ENCODE measurements at places on chromosomes 3 and 15.

GRCh38 chr3:178787960-178788359 is 251.7 kb downstream of the KCNMB2 start:
- DNase-seq, result no peak

- no peak for DNase-seq
Observed at GRCh38 chr15:42919308-42919707, 1.3 kb downstream of the TTBK2 start.

DNA sequence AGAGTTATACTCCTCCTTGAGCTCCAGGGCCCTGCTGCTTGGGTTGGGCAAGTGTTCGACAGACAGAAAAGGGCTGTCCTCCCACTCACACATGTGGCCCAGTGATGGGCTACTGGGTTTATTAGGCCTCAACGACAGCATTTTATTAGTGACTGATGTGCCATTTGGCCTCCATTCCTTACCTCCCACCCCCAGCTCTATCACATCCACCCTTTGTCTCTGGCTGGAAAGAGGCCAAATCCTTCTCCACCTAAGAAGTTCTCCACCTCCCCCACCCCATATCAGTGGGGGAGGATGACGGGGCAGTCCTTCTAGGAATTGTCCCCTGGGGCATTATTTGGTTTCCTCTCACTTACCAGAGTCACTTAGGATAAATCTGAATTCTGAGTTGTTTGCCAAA is 57.1 kb upstream of the WNT5A start:
- DNase-seq, result no peak

GRCh38 chr3:111681661-111682426 is 86.7 kb upstream of the ZBED2 start:
- no peak for DNase-seq

DNA sequence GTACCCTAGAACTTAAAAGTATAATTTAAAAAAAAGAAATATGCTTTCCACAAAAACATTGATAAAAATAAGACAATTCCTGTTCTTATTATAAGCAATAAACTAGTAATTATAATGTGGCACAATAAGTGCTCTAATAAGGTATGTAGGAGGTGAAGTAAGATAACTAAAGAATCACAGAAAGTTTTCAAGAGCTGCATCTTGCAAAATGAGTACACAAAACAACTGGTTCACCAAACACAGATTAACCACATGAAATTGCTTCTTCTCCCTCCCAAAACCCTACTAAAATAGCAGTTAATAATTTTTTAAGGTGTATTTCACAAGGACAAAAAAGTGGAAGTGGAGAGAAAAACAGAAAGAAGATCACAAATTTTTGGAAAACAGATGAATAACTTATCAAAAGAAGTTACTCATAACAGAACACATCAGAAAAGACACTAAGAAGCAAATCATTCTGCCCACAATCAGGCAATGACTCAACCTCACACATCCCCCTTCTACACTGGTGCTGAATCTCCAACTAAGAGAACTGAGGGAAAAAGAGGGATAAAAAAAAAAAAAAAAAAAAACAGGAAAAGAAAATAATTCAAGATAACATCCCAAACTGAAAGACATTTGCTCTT is 64.2 kb downstream of the TBC1D5 start:
- no peak for DNase-seq
